ENCODE measurements at places on chromosomes 1 and 21.

DNA sequence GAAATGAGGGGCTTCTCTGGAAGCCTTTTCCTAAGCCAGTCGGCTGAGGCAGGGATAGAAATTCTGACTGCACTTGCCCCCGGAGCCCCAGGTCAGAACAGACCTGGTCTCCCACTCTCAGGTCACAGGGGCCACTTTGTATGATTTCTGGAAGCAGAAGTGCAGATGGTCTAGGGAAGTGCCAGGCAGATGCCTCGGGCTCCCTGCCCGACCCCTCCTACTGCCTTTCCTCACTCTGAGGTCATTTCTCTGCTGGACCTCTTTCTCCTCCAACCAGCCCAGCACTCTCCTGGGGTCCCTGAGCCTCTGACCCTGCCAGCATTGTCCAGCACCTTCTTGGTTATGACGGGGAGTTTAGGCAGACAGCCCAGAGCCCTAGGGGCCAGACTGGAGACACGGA lies 8.7 kb downstream of the RUNX3 start:
- H3K27me3 ChIP-seq, result peaks cover 9% of the 10 kb centered on the region
- H3K4me3 ChIP-seq, result no peak overlapping the region
- no peak overlapping the region for H3K27ac ChIP-seq
- H3K36me3 ChIP-seq, result no peaks in the 10 kb centered on the region
- no peak for DNase-seq

DNA sequence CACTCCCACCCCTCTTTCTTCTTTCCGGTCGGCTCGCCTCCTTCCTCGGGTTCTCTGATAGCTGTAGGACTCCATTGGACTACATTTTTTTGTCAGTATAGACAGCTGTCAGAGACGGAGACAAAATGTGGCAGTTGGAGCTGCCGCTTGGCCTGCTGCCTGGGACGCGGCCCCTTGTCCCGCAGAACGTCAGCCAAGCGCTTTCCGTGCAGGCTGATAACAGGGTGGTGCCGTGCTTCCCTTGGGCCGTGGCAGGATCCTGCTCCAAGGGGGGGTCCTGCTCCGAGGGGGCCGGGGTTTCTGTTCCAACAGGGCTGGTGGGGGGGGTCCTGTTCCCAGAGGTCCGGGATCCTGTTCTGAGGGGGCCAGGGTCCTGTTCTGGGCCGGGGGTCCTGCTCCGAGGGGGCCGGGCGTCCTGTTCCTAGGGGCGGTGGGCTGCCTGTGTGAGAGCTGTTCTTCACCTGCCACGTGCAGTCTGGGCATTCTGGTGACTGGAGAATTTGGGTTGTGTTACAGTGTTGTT lies 4.9 kb downstream of the SKI start:
- H3K27me3 ChIP-seq, result no peaks in the 10 kb centered on the region
- no peaks in the 10 kb centered on the region for H3K36me3 ChIP-seq
- no peak for DNase-seq
- H3K4me3 ChIP-seq, result peak overlapping the region; percentile 71
- peaks cover 73% of the 10 kb centered on the region for H3K4me1 ChIP-seq
- H3K27ac ChIP-seq, result peak overlapping the region; percentile 89

- no peak for DNase-seq
- H3K36me3 ChIP-seq, result peaks cover 2% of the 10 kb centered on the region
Measured at GRCh38 chr1:59350521-59350920, 53.6 kb downstream of the FGGY start.

DNA sequence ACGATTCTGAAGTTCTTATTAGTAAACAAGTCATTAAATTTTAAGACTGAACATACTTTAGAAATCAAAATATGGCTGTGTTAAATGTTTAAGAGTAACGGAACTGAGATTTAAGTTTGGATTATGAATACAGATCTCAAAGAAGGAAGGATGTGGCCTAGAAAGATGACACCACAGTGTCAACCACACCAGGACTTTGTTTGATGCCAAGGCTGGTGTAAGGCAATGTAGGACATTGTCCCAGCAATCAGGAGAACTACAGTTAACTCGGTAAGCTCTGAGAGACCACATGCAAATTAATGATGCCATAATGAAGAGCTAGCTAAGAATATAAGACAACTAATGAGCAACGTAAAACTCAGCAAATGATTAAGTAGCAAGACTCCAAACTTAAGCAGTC lies 932.9 kb downstream of the ADGRL2 start:
- DNase-seq, result no peak
- H3K4me3 ChIP-seq, result no peak overlapping the region
- H3K27me3 ChIP-seq, result no peaks in the 10 kb centered on the region
- H3K36me3 ChIP-seq, result no peaks in the 10 kb centered on the region
- no peak overlapping the region for H3K27ac ChIP-seq

- no peaks in the 10 kb centered on the region for H3K27me3 ChIP-seq
- no peaks in the 10 kb centered on the region for H3K36me3 ChIP-seq
- DNase-seq, result no peak
- no peak overlapping the region for H3K27ac ChIP-seq
Measured at GRCh38 chr1:177830531-177831135, 139.2 kb downstream of the SEC16B start.

All from psoas muscle (tissue), 8 donors.